ENCODE measurements at places on chromosomes 7 and 10.

DNA sequence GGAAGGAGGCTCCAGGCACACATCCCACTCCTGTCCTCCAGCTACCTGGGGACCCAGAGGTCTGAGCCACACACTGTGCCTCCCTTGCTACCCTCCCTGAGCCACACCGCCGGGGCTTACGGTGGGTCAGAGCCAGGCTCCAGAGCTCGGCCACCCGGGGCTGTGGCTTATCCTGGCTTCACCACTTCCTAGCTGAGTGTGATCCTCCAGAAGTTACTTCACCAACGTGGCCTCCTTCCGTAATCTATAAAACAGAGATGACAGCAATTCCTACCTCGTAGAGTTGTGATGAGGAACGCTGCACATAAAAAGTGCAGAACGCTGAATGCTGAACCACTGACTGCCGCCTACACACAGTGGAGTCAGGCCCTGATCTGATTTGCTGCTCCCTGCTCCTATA, 285.0 kb downstream of the PRPF18 start:
- no peak for DNase-seq

DNA sequence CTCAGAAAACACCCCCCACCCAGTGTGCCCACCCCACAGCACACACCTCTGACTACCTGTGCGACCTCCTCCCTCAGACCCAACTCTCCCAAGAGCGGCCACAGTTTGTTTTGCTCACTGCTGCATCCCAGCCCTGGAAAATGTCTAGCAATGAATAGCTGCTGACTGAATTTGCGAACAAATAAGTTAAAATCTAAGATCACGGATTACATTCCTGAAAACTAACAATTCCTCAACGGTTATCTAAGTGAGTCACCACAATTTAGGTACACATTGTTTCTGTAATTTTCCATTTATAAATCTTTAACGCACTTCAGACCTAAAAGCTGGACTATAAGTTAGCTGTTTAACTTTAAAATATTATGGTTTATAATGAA, 235.2 kb downstream of the ZMYND11 start:
- DNase-seq: no peak

GRCh38 chr10:8238986-8239385, 184.5 kb downstream of the GATA3 start:
- DNase-seq: no peak

DNA sequence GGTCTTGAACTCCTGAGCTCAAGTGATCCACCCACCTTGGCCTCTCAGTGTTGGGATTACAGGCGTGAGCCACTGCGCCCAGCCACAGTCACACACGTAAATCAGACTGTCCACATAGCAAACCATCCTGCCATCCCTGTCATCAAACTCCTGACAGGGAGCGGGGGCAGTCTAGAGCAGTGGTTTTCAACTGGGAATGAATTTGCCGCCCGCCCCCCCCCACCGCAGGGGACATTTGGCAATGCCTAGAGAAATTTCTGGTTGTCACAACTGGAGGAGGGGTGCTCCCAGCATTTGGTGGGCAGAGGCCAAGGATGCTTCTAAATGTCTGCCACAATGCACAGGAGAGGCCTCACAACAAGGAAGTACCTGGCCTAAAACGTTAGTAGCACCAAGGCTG, 24.1 kb downstream of the CAMK2G start:
- DNase-seq: no peak

DNA sequence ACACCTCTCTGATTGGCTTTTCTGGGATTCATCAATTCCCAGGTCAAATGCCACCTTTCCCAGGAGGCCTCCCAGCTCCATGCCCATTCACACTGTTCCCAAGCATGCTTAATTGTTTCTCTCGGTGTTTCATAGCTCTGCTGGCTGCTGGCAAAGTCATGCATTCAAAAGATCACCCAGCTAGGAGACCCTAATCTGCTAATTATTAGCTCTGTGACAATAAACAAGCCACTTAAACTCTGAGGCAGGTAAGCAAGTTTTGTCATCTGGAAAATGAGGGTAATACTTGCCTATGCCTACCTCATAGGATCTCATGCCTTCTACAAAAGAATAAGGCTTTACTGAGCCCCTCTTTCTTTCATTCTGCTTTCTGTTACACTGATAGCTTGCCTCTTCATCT, 828 bp upstream of the KEL start:
- DNase-seq: no peak

- DNase-seq: no peak
Observed at GRCh38 chr7:135792866-135793265, 44.3 kb upstream of the FAM180A start.

GRCh38 chr10:101687071-101687658, 7.8 kb downstream of the FBXW4 start:
- no peak for DNase-seq

DNA sequence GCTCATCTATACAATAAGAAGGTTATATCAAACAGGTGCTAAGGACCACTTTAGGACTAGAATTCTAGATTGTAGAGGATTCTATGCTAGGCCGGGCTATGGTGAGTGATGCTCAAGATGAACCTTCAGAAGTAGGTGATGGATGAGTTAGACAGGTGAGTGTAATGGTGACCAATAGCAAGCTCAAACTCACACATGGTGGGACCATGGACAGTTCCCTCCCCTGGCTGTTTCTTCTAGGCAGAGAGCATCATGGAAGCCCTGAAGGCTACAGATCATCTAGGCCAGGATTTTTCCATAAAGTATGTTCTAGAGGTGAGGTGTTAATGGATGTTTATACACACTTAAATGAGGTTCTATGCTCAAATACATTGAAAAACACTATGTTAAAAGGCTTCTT, 162.2 kb upstream of the WDR11 start:
- no peak for DNase-seq

DNA sequence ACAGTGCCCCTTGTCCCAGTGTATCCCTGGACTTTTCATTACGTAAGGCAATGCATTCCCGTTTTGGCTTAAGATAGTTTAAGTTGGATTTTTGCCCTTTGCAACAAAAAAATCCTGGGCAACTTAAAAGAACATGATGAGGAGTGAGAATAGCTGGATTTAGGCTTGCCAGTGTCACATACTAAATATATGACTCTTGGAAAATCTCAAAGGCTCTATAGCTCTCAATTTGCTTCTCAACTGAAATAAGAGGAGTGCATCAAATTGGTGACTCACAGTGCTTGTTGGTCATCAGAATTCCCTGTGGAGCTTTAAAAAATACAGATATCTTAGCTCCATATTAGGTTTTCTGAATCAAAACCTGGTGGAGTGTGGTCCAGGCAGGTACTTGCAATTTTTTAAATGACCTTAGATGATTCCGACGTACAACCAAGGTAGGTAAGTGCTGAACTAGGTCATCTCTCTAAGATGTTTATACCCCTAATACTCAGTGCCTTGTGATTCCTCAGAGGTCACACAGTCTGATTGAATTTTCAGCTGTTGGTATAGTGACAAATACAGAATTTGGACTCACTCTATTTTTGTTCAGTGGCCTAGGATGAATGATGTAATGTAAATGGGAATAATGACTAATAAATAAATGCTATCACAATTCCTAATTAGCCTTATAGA, 33.9 kb upstream of the ORC5 start:
- no peak for DNase-seq

GRCh38 chr7:131533566-131534561, 22.6 kb downstream of the PODXL start:
- DNase-seq: no peak

DNA sequence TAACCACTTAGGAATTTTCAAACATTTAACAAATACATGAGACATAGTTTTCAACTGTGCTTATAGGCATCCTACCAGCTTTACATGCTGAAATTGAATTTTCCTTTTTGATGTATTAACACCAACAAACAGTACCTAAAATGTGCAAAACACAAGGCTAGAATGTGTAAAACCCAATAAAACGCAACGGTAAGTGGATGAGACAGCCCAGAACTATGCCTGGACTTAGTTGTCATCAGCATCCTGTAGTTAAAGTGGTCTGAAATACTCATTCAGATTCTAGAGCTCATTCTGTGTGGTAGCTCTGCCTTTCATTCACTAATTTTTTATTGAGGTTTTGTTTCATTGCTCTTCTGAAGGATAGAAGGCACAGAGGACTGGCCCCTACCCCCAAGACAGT, 137.1 kb downstream of the BMPER start:
- no peak for DNase-seq

DNA sequence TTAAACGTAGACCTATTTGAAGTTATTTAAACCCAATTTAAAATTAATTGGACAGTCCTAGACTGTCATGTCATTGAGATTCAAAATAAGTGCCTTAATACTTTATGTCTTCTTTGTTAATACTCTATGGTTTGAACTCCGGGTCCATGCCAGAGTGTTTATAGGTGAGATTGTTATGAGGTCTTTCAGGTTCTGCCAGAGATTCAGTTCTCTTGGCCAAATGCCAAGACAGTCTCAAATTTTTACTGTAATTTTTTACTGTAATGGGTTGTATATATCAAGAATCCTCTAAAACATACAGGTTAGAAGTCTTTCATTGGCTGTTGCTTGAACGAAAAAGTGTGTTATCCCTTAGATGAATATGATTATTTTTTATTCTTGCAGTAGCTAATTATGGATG, 3.9 kb downstream of the ADD3 start:
- no peak for DNase-seq

GRCh38 chr7:93315896-93316295, 83.7 kb downstream of the VPS50 start:
- no peak for DNase-seq

DNA sequence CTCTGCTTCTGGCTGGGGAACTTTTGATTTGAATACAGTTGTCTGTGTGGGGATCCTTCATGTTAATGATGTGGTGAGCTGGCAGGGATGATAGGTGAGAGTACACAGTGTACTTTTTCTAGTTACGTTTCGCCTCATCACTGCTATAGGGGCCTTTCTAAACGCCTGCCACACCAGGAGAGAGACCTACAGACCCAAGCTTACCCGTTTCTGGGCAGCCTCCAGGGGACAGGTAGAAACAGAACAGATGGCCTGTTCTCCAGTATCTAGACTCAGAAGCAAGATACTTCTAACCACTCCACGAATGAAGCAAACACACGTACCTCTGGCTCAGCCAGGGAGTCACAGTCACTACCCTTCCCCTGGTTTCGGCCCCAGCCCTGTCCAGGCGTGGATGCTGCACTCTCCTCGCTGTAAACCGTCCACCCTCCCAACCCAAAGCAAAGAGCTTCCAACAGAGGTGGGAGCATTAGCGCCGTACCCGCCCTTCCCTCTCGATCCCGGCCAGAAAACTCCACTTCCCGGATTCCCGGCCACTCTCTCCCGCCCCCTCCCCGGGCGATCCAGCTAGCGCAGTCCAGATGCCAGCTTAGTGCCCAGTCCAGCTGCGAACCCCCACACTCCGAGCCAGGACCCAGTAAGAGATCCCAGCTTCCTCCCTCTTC, 1.2 kb downstream of the CCDC6 start:
- DNase-seq: peak; percentile 28

GRCh38 chr10:129030996-129031843, 435.8 kb upstream of the MGMT start:
- DNase-seq: no peak

- DNase-seq: no peak
Observed at GRCh38 chr10:63761243-63761642, 240.0 kb downstream of the REEP3 start.

DNA sequence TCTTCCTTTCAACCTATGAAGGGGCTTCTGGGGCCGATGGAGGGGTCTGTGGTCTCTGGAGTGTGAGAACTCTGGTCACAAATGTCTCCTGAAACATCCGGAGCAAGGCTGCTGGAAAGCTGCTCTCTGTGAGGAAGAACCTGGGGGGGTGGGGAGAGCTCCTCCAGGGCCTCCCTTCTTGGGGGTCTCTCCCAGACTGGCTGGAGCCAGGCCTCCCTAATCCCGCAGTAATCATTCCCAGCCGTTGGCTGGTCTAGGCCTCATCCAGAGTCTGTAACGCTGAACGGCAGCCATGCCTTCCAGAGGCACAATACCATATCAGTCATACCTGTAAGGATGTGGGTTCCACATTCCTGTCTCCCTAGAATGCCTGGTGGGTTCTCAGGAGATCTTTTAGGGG, 4.4 kb upstream of the LZTS2 start:
- no peak for DNase-seq

DNA sequence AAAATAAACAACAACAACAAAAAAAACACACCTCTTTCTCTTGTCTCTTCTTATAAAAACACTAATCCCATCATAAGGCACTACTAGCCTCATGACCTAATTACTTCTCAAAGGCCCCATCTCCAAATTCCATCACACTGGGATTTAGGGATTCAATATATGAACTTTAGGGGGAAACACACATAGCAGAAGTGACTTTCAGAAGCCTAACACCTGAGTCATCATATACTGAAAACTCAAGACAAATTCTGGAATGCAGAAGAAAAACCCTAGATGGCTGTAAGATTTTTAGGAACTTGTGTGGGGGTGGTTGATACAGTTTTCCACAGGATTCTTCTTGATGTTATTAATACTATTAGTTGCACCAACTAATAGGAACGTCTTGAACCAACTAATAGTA, 33.7 kb upstream of the CSTF2T start:
- DNase-seq: no peak

DNA sequence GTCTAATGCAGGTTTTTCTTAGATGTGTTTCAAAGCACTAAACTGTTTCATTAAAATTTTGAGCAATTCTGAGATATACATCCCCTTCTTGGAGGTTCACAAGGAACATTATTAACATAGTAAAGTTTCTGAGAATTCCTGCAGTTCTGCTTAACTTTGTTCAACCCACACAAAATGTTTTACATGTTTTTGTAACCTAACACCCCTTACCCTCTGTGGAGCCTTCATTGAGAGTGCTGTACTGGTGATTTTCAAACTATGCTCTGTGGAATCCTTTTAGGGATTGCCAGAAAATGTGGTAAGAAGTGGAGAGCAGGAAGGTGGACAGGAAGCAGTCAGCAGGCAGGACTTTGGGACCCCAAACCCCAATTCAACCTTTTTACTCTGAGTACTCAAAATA, 53.6 kb upstream of the ABCB5 start:
- DNase-seq: no peak

- DNase-seq: no peak
Observed at GRCh38 chr7:129122078-129122750, 22.3 kb upstream of the TSPAN33 start.

- no peak for DNase-seq
Observed at GRCh38 chr10:29407280-29407858, 118.5 kb downstream of the LYZL1 start.
